Iris pigment epithelial cell (primary cell): ENCODE measurements at places on chromosomes 7 and 10.

GRCh38 chr7:91299952-91300775, 35.9 kb downstream of the FZD1 start:
- no peak for DNase-seq

- DNase-seq, result no peak
Measured at GRCh38 chr10:62456611-62457101, 82.5 kb downstream of the ZNF365 start.

DNA sequence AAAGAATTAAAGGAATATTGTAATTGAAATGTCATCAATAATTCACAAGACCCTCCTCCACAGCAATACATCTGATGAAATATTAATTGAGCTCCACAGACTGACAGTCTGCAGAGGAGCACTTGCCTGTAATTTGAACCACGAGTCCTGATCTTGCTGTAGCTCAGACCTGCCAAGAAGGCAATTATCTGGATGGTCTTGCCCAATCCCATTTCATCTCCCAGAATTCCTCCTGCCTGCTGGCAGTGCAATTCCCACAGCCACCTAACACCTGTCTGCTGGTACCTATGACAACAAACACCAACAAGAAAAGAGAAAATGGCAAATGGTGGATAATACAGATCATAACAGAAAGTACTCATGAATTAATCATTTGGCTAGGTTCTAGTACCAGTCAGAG, 38.5 kb downstream of the ERCC6 start:
- DNase-seq, result no peak

- DNase-seq, result peak; percentile 76
Measured at GRCh38 chr7:158820656-158821055, 8.7 kb downstream of the ESYT2 start.

GRCh38 chr10:2543142-2543886, 524.0 kb upstream of the PFKP start:
- DNase-seq, result no peak

GRCh38 chr7:29322023-29322712, 127.6 kb downstream of the CHN2 start:
- DNase-seq, result no peak

DNA sequence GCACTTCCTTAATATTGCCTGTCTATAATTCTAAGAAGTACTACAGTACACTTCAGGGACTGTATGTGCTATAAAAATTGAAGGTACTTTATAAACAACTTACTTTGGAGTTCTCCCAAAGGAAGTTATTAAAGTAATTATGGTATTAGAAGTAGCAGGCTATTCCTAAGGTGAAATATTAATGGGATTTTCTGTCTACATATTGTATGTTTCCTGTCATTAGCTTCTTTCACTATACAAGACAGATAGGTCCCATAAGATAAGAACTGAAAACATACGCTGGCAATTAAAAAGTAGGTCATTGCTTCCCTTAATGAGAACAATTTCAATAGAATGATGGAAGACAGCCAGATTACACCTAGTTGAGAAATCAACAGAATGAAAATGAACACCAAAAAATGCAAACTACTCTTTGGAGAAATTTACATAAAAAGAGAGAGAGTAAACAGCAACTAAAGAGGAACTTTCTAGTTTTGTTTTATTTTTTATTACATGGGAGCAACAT, 147.0 kb downstream of the HBP1 start:
- DNase-seq, result no peak

DNA sequence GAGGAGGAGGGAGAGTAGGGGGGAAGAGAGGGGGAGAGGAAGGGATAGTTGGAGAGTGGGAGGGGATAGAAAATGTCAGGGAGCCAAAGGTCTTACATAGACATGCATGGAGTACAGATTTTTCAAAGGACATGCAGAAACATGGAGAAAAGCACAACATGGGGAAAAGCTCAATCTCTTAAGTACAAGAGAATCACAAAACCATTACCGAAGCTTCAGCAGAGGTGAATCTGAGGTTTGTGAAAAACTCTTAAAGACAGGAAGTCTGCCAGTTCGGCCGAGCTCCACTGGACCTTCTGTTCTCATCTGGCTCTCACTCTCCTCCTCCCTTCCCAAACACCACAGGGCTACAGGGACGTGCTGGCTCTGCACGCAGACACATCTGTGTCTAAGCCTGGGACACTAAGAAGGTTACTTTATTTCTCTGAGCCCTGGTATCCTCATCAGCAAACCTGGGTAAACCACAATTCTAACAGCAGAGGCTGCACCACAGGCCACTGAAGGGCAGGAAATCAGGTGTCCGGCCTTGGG, 133.9 kb downstream of the COBL start:
- DNase-seq, result no peak

DNA sequence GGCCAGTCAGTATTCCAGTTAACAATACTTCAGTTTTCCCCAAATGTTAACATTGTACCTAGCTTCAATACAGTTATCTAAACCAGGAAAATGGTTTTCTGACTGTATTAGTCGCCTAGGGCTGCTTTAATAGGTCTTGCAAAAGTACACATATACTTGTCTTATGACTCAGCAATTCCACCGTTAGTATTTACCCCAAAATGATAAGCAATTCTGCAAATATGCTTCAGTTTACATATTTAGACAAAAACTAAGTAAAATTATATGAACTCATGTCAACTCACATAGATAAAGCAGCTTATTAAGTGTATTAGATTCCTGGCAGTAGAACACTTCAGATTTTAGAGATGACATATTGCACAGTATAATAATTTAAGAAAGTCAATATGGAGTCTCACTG, 363.3 kb downstream of the ARL4A start:
- peak; percentile 95 for DNase-seq

- DNase-seq, result no peak
Measured at GRCh38 chr10:48773580-48773979, 88.9 kb downstream of the WDFY4 start.

DNA sequence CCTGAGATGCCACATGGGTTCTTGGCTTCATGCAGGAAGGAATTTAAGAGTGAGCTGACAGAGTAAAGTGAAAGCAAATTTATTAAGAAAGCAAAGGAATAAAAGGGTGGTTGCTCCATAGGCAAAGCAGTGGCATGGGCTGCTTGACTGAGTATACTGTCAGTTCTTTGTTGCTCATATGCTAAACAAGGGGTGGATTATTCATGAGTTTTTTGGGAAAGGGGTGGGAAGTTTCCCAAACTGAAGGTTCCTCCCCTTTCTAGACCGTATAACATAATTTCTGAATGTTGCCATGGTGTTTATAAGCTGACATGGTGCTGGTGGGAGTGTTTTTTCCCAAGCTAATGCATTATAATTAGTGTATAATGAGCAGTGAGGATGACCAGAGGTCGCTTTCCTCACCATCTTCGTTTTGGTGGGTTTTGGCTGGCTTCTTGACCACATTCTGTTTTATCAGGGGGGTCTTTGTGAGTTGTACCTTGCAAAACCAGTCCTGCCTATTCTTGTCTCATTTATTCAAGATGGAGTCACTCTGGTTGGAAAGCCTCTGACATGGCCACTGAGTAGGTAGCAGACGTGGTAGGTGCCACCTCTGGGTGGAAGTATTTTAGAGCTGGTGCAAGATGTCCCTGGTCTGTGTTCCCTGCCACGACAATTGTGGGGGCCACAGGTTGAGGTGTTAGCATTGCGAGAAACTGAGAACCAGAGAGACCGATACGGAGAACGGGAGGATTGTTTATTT, 107.5 kb upstream of the SDK1 start:
- DNase-seq, result no peak

DNA sequence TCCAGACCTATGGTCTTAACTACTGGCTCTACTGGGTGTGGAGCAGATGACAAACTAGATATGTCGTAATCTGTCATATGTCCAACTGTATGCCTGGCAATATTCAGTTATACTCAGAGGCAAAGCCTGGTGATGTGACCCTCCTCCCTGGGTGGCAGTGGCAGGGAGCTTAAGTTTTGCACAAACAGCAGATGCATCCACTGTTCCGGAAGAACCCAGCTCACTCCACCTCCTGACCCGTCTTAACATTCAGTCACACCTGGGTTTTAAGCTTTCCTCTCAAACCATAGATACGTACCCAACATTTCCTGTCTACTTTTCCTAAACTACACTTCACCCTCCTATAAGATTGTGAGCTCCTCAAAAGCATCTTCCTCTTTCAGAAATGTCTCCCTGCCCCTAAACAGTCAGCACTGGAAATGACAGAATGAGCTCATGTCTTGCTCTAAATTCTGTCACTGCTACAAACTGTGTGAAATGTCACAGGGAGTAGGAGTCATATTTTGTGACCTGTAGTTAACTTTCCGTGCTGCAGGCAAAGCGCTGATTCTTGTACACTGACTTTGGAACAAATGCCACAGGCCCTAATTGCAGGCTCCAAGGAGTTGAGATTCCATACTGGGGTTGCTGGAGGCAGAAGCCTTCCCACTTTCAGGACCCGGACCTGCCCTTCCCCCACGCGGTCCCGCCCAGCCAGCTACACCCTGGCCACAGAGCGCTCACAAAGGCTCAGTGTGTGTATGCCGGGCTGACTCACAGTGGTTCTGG, 23.9 kb downstream of the SCD start:
- DNase-seq, result peak; percentile 83

DNA sequence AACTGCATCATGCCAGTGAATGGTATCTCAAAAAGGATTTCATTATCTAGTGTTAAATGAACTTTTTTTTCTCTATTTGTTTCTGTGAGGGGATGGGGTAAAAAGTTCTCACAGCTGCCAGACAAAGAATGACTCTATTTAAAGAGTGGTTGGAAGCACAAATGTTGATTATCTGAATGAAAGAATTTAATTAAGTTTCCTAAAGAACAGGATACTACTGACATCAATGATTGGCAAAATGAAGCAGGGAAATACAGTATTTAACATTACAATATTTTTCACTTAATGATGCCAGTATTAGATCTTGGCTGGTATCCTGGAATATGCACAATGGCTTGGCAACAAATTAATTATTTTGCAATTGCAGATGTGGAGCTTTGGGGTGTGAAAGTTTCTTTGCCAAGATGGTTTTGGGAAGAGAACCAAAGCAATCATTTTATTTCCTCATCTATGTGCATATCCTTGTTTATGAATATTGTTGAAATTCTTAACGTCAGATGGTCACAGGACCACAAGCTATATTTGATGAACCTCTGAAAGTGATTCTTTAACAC, 336.8 kb downstream of the ARL4A start:
- no peak for DNase-seq

GRCh38 chr10:66848856-66849255, 77.0 kb upstream of the LRRTM3 start:
- DNase-seq, result no peak

DNA sequence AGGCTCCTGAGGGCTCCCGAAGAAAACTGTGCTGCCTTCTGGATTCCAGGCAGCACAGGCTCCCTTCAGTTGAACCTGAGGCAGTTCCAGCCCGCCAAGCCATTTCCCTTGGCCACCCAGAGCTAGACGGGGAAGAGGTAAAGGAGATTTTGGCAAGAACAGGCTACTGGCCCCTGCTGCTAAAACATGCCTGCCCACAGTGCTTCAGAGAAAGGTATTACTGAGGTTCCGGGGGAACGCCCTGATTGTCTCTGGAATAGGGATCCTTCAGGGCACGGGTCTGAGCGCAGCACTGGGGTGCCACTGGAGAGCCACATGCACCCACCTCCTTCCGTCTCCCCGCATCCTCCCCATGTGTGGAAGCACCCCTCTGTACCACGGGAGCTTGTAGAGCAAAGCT, 247.4 kb downstream of the BAMBI start:
- no peak for DNase-seq

DNA sequence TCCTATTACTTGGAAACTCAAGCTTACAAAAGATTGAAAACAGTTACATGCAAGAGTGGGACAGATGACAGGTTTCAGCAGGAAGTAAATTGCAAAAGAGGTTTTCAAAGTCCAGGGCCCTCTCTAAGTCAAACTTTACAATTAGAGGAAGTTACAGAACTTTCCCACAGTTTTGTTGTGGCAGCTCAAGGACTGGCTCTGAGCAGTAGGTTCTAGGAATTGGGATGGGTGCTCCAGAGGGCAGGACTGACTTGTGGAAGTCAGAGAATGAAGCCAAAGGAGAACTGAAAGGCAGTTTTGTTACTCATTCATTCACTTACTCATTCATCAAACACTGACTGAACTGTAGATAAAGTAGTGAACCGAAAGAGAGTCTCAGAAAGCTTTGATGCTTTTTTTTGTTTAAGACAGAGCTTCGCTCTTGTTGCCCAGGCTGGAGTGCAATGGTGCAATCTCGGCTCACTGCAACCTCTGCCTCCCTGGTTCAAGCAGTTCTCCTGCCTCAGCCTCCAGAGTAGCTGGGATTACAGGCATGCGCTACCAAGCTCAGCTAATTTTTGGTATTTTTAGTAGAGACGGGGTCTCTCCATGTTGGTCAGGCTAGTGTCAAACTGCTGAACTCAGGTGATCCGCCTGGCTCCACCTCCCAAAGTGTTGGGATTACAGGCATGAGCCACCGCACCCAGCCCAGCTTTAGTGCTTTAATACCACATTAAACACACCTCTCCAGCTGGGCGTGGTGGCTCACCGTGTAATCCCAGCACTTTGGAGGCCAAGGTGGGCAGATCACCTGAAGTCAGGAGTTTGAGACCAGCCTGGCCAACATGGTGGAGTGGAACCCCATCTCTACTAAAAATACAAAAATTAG, 66.8 kb upstream of the CCNJ start:
- DNase-seq, result no peak

DNA sequence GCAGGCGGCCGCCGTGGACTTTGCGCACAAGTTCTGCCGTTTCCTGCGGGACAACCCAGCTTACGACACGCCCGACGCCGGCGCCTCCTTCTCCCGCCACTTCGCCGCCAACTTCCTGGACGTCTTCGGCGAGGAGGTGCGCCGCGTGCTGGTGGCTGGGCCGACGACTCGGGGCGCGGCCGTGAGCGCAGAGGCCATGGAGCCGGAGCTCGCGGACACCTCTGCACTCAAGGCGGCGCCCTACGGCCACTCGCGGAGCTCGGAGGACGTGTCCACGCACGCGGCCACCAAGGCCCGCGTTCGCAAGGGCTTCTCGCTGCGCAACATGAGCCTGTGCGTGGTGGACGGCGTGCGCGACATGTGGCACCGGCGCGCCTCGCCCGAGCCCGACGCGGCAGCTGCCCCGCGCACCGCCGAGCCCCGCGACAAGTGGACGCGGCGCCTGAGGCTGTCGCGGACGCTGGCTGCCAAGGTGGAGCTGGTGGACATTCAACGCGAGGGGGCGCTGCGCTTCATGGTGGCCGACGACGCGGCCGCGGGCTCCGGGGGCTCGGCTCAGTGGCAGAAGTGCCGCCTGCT, 14.1 kb downstream of the SH2B2 start:
- DNase-seq, result no peak

- DNase-seq, result peak; percentile 66
Measured at GRCh38 chr10:45023426-45023825, 22.7 kb downstream of the ZNF22 start.

GRCh38 chr7:80934321-80934720, 15.5 kb upstream of the SEMA3C start:
- DNase-seq, result peak; percentile 68

GRCh38 chr7:15684871-15685270, 1.6 kb downstream of the MEOX2 start:
- no peak for DNase-seq
